Left hindlimb (tissue), 1 donor: ENCODE measurements at places on chromosomes 7 and 10.

- no peak for DNase-seq
These were observed 31.0 kb downstream of the AMZ1 start for GRCh38 chr7:2719007-2719406.

DNA sequence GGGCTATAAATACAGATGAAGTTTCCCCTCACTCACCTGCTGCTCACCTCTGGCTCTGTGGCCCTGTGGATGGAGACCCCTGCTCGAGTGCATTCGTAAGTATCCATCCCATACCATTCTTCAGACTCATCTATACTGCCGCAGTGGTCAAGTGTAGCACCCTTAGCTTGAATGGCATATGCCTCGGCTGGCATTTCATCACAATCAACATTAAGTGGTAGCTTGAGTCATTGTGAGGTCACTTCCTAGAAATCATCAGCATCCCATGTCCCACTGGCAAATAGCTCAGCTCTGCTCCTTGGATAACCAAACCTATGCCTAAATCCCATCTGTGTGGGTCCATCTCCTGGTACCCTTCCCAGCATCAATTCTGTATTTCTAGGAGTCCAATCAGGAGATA lies 38.2 kb downstream of the MDH2 start:
- DNase-seq, result no peak

- DNase-seq, result peak; percentile 81
These were observed 7.0 kb downstream of the CALY start for GRCh38 chr10:133329491-133330202.

DNA sequence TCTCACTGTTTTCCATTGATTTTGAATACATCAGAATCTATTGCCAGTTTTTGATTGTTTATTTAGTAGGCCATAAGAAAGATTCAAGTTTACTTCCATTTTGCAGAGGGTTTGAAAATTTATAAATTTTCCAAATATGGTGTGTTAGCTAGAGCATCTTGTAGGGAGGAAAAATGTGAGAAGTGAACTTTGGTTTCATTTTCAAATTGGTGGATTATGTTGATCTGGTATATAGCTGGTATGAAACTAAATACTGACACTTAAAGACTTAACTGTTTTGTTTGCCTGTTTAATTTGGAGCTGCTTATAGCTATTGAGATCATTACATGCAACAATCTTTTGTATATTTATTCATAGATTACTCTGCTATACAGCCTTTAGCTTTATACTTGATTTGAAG lies 108.1 kb downstream of the ADAM22 start:
- DNase-seq, result no peak

GRCh38 chr10:115903207-115903606 lies 369.8 kb downstream of the GFRA1 start:
- no peak for DNase-seq

- DNase-seq, result no peak
These were observed 115.6 kb downstream of the ATXN7L1 start for GRCh38 chr7:105760551-105761447.

DNA sequence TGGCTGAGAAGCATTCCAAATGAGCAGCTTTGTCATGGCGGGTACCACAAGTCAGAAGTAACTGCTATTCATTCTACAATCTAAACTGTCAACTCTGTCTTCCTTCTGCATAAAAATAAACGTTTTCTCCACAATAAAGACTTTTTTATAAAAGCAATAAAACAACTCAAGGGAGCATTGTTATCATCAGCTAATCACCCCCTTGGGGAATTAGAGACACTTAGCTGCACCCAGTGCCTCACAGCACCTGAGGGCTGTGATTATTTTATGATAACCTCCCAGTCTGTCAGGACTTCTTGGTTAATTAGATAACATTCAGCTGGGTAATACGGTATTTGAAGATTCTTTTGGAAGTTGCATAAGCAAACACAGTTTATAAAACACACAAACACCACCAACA lies 155.6 kb downstream of the PPP1R3A start:
- no peak for DNase-seq

GRCh38 chr7:44059219-44060090 lies 5.9 kb downstream of the PGAM2 start:
- peak; percentile 32 for DNase-seq
